Stimulated activated CD8-positive, alpha-beta memory T cell treated with anti-CD3 and anti-CD28 coated beads, Interleukin-15, amount 100 ng/mL, for 1 hour (primary cell): ENCODE measurements at places on chromosomes 1 and 21.

DNA sequence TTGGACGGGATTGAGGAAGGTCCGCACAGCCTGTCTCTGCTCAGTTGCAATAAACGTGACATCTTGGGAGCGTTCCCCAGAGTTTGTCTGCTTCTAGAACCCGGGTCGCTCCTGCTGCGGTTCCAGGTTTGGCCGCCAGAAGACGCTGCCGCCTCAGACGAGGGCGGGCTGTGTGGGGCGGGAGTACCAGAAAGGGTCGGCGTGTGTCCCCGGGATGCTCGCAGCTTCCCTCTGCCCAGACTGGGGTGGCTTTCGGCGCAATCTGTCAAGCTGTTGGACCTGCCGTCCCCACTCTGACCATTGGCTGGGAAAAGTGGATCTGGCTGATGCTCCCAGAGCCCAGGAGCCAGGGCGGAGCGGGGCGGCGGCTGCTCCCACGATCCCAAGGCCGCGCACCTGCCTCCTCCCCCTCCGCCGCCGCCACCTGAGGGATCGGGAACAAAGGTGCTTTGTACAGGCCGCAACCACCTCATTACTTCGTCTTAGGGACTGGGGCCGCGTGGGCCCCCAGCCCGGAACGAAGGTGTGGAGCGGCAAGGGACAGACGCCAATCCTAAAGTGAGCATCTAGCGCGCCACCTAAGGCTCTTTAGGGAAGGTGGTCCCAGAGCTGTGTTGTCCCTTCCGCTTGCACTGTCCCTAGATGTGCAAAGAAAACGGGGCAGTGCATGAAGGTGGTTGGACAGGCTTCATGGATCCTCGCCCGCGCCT, 683 bp upstream of the EFNA4 start:
- DNase-seq: peak; percentile 68

DNA sequence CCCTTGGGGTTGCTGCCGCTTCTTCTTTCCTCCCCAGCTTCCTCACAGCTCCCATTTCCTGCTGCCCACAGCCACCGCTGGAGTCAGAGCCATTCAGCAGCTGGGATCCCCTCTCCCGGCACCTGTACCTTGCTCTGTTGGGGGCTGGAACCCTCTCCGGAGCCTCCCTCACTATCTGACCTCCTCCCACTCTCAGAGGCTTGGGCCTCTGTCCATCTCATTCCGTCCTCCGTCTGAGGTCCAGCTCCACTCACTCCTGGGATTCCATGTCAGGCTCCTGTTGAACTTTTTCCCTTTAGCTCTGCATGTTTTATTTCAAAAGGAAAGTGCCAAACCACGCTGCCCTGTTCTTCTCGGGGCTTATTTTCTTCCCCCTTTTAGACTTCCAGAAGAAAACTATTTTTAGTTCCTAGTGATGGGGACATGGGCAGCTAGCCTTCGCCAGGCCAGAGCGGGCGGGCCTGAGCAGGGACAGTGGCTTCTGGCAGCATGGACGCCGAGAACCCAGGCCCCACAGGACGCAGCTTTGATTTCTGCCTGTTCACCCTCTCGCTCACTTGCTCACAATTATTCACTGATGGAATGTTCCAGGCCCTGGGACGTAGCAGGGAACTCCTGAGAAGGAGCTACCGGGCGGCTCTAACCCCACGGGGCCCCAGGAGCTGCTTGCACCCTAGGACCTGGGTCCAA, 79.2 kb downstream of the ARHGEF10L start:
- DNase-seq: no peak

DNA sequence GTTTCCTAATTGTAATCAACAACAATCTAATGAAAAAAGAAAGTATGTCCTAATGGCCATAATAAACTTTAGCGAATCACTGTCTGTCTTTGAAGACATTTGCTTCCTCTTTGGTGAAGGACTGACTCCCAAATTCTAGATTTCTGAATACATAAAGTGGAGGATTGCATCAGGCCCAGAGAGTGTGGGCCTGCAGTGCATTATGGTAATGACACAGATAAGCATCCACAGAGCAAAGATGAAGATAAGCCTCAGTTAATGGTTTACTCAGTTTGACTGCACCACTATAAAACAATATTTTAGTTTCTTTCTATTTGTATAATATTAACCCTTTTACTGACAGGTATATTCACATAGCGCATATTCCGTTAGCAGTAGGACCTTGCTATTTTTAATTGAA, 365.5 kb downstream of the KCTD3 start:
- DNase-seq: no peak

- no peak for DNase-seq
These were observed 18.2 kb downstream of the CAP1 start for GRCh38 chr1:40058453-40059337.

- DNase-seq: no peak
These were observed 251.8 kb upstream of the ST6GALNAC5 start for GRCh38 chr1:76615253-76616035.

GRCh38 chr1:190029441-190029840, 448.2 kb downstream of the BRINP3 start:
- no peak for DNase-seq

DNA sequence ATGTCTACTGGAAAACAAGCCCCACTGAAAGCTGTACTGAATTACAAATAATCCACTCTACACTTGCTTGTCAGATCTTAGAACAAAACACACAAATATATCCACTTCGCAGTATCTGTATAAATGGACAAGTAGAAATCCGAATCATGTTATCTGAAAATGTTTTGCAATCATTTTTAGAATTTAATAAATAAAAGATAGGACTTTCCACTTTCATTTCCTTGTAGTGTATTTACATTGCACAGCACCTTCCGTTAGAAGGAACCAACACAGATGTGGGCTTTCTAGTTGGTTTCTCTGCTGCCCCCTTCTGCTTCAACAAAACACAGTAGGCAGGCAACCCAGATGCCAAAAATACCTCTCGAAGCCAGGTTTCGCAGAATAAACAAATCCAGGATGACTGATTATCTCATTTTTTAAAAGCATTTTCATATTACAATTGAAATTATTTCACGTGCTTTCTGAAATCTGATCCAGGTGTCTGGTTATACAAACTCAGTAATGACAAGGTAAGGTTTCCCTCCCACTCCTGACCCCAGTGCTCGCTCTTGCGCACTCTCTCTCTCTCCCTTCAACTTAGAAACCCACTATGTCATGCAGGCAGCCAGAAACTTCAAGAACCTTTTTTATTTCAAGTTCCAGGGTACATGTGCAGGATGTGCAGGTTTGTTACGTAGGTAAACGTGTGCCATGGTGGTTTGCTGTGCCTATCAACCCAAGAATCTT, 389.9 kb downstream of the SMYD3 start:
- no peak for DNase-seq

- no peak for DNase-seq
These were observed 26.1 kb upstream of the CLSTN1 start for GRCh38 chr1:9849691-9850441.

GRCh38 chr1:163295949-163296348, 25.8 kb upstream of the NUF2 start:
- no peak for DNase-seq

DNA sequence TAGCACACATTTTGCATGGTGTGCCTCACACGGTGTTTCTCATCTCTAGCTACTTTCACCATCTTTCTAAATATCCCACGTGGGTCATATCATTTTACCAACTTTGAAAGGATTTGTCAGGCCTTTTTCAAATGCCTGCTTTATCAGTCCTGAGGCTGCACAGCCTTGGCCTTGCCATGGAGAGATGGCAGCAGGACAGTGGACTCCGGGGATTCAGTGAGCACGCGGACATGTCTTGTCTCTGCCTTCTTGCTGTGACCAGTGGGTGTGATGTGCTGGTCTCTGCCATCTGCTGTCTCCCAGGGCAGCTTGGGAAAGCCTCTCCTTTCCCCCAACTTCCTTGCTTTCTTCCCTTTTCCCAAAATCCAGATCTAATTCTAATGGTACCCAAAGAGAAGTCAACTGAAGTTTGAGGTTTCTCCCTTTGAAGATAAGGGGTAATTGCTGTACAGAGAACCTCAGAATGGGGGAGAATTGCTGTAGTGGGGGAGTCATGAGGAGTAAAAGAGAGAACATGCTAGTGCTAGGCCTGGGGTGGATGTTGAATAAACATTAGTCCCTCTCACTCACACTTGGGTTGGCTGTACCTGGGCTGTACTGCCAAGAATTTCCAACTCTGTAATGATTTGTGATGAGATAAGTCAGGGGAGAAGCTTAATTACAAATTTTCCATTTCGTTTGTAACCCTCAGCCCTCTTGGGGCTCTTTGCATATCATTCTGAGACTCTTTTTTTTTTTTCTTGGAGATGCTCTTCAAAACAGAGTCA, 99.5 kb downstream of the GALNT2 start:
- no peak for DNase-seq

DNA sequence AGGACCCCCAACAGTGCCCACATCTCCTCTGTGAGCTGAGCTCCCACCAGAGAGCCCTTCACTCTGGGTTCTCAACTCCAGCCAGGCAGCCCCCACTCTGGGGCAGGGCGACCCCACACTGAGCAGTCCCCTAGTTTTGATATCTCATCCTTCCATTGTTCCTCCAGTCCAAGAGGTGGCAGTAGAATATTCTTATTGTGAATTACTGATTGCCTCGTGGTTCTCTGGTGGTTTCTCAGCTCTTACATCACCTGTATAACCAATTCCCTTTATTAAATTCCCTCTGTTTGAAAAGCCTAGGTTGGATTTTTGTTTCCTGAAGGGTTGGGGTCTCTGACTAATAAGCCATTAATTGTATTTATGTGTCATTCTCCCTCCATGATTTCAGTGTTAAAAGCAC, 407.5 kb downstream of the SETD4 start:
- no peak for DNase-seq

DNA sequence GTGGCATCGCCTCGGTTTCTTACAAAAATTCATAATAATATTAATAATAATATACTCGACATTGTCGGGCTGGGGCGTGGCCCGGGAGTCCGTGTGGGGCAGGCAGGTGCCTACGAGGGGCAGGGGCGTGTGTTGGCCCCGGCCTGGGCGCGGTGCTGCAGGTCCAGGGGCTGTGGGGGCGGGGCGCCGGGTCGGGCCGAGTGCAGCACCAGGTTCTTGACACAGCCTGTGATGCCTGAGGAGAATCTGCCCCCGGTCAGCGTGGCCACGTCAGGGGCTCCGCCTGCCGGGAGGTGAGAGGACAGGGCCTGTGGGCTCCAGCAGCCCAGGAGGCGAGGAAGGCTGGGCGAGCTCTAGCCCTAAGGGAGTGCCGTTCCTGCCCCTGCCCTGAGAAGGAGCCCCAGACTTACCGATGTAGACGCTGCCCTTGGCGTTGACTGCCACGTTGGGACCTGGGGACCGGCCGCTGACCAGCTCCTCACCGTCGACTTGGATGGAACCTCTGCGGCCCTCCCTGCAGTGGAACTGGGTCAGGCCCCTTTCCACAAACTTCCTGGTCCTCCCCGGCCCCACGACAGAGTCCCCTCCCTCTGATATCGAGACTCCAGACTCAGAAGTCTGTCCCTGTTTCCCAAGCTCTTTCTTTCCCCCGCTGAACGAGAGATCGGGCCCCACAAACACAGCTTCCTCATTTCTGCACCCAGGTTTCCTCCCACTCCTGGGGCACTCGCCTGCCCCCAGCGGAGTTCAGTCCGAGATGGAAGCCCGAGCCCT, 11.3 kb downstream of the LDLRAD2 start:
- no peak for DNase-seq
